ENCODE measurements at places on chromosomes 6 and 20.

GRCh38 chr6:159307246-159307790, 138.1 kb downstream of the FNDC1 start:
- DNase-seq, result no peak

DNA sequence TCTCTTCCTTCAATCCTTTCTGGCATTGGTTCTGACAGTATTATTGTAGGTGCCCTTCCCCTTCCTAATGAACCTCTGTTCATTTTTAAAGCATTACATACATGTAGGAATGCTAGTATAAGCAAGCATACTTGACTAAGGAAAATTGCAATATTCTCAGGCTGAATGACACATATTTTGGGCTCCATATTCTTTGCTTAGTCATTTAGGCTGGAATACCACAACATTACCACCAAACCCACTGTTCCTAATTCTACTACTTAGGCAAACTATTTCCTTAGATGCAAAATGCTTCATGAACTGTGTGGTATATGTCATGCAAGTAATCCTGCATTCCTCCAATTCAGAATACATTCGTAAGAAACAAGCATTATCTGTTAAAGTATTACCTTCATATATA, 113.9 kb downstream of the PRDM1 start:
- DNase-seq, result no peak

GRCh38 chr6:9657994-9658393, 756.9 kb downstream of the TFAP2A start:
- DNase-seq, result no peak

- DNase-seq, result no peak
Measured at GRCh38 chr6:35065441-35065800, 75.7 kb downstream of the TCP11 start.

- no peak for DNase-seq
Measured at GRCh38 chr6:33997265-33997664, 148.6 kb downstream of the GRM4 start.

GRCh38 chr6:160929831-160930230, 61.7 kb upstream of the MAP3K4 start:
- DNase-seq, result no peak

All from Karpas-422 (cell line).